NCI-H2081 treated with DMSO at 0.1 percent for 48 hours (cell line): ENCODE measurements at places on chromosomes 1 and 21.

GRCh38 chr1:63601061-63601460, 7.8 kb downstream of the PGM1 start:
- no peak for DNase-seq

GRCh38 chr1:229856009-229856650, 210.9 kb upstream of the GALNT2 start:
- no peak for DNase-seq

DNA sequence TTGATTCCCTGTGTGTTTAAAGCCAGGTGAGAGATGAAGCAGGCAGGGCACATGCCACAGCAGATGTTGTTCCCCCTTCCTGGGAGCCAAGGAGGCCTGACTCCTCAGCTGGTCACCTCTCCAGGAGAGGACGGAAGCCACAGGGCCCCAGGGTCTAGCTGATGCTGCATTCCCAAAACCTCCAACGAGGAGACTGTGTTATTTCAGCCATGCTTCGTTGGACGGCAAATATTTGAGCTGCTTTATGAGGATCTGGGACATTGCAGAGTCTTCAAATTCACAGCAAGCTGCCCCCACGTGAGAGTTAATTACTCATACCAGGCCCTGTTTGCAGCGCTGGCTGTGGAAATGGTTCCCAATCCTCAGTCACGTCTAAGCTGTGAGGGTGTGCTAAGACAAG, 85.3 kb downstream of the CDC7 start:
- no peak for DNase-seq

DNA sequence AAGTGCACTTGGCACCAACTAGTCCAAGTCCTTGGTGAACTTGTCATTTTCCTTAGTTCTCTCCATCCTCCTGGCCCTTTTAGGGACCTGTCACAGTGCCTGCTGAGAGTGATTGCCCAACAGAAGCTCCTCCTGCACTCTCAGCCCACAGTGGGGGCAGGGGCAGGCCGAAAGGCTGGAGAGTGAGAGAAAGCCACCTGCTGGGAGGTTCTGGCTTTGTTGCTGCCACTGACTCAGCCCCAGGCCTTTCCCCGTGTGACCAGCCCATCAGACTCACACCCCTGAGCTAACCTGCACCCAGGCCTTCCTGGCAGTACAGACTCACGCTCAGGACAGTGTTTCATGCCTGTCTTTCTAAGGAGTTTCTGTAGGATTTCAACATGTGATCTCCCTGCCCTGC, 17.1 kb upstream of the PROK1 start:
- no peak for DNase-seq

DNA sequence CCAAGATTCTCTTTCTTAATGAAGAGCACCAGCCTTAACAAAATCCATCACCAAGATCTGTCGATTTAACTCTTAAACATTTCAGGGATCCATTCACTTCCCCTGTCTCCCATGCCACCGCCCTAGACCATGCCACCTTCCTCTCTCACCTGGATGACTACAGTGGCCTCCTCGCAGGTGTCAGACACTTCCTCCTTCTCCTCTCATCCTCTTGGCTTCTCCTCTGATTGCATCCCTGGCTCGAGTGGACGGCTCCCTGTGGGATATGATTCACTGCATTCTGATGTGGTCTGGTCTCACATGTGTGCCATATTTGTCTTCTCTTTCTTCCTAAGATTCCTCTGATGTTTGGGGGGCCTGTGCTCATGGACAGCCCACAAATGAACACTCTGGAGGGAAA, 66.4 kb upstream of the KLHDC7A start:
- DNase-seq = no peak

DNA sequence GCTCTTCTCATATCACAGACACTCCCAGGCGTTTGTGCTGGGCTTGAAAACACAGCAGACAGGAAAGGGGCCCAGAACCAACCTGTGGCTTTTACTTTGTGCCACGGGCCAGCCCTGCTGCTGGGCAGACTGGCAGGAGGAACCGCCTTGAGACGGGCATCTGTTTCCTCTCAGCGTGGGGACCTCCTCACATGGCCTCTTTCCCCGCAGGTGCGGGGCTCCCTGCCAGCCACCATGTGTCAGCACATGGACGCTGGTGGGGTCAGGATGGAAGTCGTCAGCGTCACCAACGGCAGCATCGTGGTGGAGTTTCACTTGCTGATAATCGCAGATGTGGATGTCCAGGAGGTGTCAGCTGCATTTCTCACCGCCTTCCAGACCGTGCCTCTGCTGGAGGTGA, 47.8 kb downstream of the UMODL1 start:
- no peak for DNase-seq

DNA sequence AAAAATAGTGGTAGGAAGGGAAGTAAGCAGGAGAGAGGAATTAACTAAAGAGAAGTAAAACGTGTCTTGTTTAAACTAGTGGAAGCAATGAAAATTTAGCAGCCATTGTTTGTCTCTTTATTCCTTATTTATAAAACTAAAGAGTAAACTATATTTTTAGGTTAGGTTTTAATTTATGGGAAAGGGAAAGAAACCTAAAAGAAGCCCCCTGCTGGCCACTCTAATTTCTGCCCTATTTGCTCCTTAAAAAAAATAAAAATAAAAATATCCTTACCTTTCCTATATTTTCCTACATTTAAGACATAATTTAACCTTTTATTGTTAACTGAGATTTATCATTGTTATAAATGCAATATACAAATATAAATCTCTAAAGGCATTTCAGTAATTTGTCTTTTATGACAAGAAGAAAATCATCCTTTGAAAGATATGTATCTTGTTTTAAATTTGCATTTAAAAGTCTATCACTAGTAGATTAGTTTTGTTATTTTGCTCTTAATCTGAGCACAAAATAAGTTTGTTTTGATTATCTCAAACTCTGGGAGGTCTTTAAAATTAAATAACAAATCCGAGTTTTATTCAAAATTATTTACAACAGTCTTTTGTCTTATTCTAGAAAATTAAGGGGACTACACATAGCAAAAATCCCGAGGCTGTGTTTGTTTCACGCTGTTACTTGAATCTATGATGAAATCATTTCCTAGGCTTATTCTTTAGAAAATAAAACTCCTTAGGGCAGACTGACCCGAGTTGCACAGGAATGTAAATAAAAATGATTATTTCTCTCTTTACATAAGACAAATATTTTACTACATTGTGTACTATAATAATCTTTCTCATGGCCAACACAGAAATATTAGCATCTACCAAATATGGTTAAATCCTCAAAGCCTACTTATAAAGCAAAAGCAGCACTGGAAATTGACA, 201.7 kb downstream of the NRIP1 start:
- DNase-seq = no peak

DNA sequence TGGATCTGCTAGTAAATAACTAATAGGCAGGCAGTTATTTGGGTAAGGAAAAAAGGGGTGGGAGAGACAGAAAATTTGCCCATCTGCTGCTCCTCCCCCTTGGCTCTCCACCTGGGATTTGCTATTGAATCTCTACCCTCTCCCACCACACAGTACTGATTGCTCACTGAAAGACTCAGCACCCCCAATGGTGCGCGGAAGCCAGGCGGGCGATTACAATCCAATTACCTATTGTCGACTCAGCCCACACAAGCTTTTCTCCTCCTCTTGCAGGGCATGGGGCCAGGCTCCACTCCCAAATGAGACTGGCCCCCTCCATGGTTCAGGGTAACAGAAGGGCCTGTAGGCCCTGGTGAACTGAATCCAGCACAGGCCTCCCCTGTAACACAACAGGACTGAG, 2.7 kb upstream of the HMGN2 start:
- peak; percentile 78 for DNase-seq

DNA sequence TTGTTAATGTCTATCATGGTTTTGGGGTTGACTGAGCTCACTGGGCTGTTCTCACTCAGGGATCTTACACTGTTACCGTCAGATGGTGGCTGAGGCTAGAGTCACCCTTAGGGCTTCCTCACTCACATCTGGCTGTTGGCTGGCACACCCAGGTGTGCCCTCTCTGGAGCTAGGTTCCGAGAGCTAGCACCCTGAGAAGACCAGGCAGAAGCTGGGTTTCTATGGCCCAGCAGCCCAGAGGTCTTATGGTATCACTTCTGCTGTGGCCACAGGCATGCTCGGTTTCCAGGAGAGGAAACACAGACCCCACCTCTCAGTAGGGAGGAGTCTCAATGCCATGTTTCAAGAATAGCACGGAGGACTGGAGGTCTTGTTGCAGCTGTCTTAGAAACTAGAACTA, 20.7 kb upstream of the KIF1B start:
- DNase-seq = no peak

DNA sequence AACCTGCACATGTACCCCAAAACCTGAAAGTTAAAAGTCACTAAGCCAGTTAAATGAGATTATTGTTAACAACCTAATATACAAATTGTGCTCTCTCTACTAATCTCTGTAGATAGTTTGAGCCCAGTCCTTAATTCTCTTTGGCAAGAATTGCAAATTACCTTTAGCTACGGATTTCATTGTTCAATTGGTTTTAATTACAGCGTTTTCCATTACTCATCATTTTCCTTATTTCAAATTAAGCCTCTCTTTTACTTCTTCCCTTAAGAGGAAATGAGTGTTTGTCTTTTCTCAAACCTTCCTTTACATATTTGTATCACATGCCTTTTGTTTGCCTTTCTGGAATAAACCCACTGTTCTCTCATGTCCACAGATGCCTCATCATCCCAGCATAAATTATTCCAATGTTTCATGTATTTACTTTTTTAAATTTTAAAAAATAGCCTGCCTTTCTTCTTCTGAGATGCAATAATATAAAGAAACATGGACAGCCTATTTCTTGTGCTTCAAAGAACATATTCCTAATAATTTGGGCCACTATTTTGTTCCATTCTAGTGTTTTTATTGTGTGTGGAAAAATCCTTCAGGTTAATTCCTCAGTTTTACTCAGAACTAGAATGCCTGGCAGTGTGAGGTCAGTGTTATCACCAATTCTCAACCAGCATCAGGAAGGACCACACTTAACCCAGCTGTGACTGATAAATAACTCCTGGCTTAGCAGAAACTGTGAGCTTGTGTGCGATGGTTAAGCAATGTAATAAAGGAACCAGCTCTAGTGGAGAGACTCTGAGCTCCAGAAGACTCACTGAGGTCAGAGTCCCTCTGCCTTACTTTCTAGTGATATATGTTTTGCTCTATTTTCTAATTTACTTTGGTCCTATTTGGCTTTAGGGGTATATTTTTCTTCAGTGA, 600.5 kb downstream of the LTN1 start:
- no peak for DNase-seq

- DNase-seq = no peak
Observed at GRCh38 chr1:213539464-213539863, 448.3 kb upstream of the PROX1 start.

DNA sequence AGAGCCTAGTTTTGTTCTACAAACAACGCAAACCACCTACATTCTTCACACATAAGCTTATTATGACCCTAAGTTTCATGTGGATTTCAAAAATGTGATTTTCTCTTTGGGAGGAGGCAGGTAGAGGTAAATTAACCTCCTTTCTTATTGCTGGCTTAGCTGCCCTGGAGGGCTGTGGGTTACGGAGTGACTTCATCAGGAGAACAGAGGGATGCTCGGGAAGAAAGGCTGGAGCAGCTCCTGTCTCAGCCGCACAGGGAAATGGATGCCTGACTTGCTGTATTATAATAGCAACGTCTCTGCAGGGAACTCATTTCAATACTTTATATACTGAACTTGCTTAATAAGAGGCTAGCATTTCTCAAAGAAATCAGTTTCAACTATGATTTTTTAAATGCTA, 14.1 kb upstream of the CREG1 start:
- no peak for DNase-seq

- DNase-seq = no peak
Observed at GRCh38 chr1:214550857-214551435, 456 bp downstream of the PTPN14 start.

GRCh38 chr1:185696422-185697150, 37.6 kb upstream of the HMCN1 start:
- peak; percentile 19 for DNase-seq

- DNase-seq = no peak
Observed at GRCh38 chr1:9630331-9631111, 21.0 kb upstream of the PIK3CD start.

DNA sequence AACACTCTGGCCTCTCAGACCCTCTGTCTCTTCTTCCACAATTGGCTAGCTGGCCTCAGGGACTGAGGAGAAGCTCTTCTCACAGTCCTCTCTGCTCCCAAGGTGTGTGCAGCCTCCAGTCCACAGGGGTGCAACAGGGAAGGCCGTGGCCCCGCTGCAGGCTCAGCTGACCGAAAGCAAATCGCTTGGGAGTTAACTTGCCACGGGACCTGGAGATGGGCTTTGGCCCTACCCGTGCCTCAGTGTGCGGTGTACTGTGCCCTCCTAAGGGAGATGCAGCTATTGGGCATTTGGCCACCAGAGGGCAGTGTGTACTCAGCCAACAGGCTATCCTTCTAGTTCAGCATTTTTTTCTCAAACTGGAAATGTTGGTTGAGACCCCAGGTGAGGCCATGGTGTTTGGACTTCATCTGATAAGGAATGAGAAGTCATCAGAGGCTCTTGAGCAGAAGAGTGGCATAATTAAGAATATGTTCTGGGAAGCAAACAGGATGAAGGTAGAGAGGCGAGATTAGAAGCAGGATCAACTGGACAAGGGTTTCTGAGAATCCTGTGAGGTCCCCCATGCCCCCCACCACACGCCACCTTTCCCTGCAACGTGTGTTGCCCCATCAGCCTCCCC, 42.5 kb upstream of the TMEM125 start:
- DNase-seq = peak; percentile 67

DNA sequence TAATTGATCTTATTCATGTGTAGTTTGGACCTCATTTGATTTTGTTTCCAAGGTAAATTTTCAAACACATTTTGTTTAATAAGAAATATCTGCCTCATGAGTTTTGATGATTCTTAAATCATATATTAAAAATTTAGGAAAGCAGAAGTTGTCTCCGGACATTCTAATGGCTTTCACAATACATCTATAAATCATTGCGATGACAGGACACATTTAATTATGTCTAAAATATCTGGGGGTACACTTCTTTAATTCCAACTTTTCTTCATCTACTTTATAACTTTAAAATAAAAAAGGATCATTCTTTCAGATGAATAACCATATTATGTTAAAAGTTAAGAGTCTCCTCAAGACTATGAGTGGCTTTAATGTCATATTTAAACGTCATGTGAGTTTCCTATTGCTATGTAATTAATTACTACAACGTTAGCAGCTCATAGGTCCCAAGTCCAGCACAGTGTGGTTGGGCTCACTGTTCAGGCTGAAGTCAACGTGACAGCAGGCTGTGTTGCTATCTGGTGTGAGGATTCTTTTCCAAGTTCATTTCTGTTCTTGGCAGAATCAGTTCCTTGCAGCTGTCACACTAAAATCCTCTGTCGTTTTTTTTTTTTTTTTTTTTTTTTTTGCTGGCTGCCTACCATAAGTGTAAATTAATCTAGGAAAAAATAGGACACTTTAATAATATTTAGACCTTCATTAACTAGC, 893.5 kb downstream of the LTN1 start:
- DNase-seq = no peak
